ENCODE measurements at places on chromosomes 4 and X.
A peak's percentile ranks its signal among the peaks of the same experiment; 100 is the strongest.

- DNase-seq = peak; percentile 0
These were observed 417.4 kb downstream of the TMA16 start for GRCh38 chr4:163911891-163912290.

DNA sequence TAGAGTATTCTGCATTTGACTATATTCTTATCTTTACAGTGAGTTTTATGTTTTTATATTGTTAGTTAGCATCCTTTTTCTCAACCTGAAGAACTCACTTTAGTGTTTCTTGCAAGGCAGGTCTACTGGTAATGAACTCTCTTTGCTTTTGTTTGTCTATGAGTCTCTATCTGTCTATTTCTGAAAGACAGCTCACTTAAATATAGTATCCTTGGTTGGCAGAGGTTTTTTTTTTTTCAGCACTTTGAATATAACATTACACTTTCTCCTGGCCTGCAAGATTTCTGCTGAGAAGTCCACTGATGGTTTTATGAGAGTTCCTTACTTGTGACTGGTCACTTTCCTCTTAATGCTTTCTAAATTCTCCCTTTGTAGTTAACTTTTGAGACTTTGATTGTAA lies 32.8 kb upstream of the C4orf54 start:
- DNase-seq = no peak

- peak; percentile 2 for DNase-seq
These were observed 1544.1 kb upstream of the ADGRL3 start for GRCh38 chr4:59655996-59656395.

DNA sequence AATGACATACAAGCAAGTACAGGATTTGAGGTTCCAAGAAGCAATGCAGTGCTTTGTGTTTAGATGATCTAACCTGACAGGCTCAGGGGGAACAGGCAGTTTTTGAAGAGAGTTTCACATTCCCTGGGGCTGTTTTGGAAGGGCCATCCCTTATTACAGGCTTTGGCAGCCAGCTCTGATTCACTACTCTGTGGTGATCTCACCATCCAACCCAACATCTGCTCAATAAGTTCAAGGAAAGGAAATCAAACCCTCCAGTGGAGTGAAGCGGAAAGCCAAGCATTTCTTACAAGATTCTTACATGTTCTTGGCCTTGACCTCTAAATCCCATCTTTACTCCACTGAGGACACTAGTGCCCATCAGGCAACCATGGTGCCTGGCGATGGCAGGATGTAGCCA lies 7.5 kb downstream of the IDS start:
- peak; percentile 26 for DNase-seq

GRCh38 chr4:159360549-159360948 lies 257.7 kb downstream of the RAPGEF2 start:
- DNase-seq = no peak

DNA sequence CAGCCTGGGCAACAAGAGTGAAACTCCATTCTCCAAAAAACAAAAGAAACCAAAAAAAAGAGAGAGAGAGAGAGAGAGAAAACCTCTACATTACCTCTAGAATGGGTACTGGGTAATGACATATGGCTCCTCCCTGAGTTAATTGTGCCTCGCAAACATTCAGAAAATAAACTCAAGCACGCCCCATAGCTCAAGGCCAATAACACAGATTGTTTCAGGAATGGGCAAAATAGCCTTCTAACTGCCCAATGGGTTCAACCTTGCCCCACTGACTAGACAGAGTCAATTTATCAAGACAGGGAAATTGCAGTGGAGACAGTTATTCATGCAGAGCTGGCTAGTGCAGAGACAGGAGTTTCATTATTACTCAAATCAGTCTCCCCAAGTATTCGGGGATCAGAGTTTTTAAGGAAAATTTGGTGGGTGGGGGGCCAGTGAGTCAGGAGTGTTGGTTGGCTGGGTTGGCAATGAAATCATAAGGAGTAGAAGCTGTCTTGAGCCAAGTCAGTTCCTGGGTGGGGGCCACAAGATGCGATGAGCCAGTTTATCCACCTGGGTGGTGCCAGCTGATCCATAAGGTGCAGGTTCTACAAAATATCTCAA lies 25.1 kb downstream of the NIPAL1 start:
- DNase-seq = no peak

DNA sequence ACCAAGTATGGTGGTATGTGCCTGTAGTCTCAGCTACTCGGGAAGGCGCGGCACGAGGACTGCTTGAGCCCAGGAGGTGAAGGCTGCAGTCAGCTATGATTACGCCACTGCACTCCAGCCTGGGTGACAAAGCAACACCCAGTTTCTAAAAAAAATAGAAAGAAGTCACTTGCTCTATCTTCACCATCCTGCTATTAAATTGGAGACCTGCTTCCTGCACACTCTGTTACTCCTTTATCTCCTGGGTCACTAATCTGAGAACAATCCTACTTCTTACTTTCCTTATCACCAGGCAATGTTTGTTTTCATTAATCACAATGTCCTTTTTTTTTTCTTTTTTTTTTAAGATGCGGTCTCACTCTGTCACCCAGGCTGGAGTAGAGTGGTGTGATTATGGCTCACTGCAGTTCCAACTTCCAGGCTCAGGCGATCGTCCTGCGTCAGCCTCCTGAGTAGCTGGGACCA lies 16.2 kb downstream of the PRKX start:
- no peak for DNase-seq

GRCh38 chrX:116824785-116825184 lies 362.0 kb upstream of the CT83 start:
- no peak for DNase-seq

DNA sequence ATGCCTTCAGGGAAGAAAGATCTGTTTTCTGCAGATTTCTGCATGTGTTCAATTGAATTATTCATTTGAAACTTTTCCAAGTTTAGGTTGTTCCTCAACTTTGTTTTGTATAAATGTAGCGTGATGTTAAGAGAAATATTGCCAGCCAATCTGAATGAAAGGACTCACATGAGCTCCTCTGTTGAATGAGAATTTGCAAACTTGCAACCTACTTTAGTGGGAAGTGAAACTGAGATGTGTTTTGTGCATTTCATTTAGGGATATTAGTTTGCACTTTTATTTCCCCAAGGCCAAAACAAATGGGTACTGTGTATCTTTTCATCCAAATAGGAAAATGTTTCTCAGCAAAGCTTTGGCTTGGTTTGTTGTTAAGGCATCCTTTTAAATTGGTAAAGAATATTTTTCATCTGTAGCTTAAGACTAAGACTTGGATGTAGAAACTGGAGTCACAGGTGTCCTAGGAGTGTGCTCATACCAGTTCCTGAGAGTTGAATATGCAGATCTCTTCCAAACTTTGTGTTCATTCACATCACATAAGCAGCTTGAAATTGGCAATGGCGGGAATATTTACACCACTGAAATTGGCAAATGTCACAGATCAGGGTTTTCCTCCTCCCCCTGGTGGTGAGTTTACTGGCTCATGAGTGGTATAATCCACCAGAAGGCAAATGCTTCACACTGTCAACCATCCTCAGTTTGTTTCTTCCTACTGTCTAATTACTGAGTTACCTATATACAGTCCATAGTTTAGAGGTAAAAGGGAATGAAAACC lies 193.6 kb upstream of the BANK1 start:
- no peak for DNase-seq

DNA sequence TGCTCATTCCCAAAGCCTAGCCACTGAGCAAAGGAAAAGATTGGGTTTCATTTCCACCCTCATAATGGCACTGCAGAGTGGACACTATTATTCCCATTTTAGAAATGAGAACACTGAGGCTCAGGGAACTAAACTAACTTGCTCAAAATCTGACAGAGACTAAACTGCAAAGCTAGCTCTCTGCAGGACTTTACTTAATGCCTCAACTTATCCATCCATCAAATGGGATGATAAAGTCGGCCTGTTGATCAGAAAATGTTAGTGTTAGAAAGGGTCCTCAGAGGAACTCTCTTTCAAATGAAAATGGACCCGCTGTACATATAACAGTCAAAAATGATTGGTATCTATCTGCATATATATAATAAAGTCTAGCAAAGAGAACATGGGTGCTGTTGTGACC lies 186.8 kb downstream of the QDPR start:
- no peak for DNase-seq

DNA sequence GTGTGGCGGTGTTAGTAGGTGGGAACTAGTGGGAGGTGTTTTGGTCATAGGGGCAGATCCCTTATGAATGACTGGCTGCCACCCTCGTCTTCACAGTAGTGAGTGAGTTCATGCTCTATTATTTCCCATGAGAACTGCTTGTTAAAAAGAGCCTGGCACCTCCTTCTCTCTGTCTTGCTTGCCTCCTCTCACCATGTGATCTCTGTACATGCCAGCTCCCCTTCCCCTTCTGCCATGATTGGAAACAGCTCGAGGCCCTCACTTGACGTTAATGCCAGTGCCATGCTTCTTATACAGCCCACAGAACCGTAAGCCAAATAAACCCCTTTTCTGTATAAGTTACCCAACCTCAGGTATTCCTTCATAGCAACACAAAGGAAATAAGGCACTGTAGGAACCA lies 21.7 kb downstream of the PNMA6F start:
- no peak for DNase-seq
